ENCODE measurements at places on chromosomes 12 and 14.

DNA sequence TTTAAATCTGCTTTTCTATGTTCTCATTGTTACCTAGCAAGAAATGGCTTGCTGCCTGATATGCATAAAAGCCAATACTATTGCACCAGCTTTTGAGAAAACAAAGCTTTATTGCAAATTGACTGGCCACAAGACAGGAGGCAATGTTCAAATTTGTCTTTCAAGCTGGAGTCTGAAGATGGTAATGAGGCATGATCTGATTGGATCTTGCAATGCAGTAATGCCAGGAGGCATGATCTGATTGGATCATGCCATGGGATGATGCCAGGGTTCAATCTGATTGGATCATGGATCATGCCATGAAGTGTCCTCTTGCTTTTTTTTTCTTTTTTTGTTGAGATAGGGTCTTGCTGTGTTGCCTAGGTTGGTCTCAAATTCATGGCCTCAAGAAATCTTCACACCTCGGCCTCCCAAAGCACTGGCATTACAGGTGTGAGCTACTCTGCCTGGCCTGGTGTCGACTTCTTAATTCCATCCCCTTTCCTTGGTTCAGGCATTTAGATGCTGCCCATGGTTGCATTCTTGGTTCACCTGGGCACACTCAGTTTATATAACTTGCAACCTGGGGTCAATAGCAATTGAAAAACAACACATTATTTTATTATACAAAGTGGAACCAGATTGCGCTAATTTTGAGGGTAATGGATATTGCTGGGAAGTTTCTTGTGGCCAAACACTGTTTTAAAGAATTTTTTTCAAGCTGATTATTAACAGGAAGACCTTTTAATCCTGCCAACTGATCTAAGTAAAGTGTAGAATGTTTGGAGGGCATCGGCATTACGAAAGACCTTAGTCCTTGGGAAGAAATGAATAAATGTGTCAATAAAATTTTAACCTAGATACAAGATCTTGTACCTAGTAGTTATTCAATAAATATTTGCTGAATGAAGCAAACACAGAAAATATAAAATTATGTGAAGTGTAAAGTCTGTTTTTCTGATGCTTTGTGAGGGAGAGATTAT is 38.8 kb downstream of the HSD17B6 start:
- H3K27ac ChIP-seq = no peak overlapping the region
- DNase-seq = no peak
- H3K36me3 ChIP-seq = no peaks in the 10 kb centered on the region

DNA sequence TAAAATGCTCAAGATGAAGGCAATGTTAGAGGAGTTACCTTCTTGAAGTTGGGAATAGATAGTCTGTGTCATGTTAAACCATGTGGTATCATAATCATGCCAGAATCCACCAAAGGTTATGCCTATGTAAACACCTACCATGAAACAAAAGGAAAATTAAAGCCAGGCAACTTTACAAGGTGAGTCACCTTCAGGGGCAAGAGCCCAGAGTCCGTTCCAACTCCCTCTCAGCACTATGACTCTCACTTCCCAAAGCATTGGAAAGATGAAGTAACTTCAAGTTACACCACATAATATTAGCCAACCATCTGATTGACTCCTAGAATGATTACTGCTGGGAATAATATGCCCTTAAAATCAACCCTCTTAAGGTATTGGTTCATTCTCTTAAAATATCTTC is 38.5 kb downstream of the CATSPERB start:
- no peaks in the 10 kb centered on the region for H3K4me1 ChIP-seq
- H3K36me3 ChIP-seq = no peaks in the 10 kb centered on the region
- DNase-seq = no peak
- H3K27ac ChIP-seq = no peak overlapping the region

DNA sequence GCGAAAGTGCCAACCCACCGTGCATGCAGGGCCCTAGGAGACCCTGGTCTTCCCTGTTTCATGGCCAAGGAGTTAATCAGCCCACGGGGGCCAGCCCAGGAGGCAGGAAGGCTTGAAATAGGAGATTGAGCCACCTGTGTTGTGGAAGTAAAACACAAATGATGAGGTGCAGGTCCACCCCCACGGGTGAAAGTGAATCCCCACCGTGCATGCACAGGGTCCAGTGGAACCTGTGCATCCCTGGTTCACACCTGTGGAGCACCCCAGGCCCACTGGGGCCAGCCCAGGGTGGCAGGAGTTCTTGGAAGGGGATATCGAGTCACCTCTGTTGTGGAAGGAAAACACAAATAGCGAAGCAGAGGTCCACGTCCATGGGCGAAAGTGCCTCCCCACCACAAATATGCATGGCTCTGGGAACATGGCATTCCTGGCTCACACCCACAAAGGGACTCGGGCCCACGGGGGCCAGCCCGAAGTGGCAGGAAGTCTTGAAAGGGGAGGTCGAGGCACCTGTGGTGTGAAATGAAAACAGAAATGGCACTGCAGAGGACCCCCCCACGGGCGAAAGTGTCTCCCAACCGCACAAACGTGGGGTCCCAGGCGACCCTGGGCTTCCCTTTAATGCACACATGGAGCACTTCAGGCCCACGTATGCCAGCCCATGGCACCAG is 381.5 kb downstream of the ALG10 start:
- no peaks in the 10 kb centered on the region for H3K27me3 ChIP-seq
- no peaks in the 10 kb centered on the region for H3K36me3 ChIP-seq
- no peaks in the 10 kb centered on the region for H3K4me1 ChIP-seq
- DNase-seq = no peak

GRCh38 chr14:33925235-33925634 is 25.6 kb downstream of the EGLN3 start:
- no peaks in the 10 kb centered on the region for H3K27me3 ChIP-seq
- H3K4me3 ChIP-seq = no peak overlapping the region
- H3K36me3 ChIP-seq = peaks cover 33% of the 10 kb centered on the region
- H3K4me1 ChIP-seq = no peaks in the 10 kb centered on the region
